Right cardiac atrium (tissue), 5 donors: ENCODE measurements at places on chromosomes 1 and 21. TPM values are rescaled to one million over a fixed set of nuclear protein-coding genes. Genes with fewer than 3 reads are reported as not detected.

Gene GPR25
- not detected for polyA plus RNA-seq

Gene VCAM1
- polyA plus RNA-seq = 6.8 TPM

Gene KRTAP21-2
- polyA plus RNA-seq = not detected

Gene CHI3L1
- 4.9 TPM for polyA plus RNA-seq

Gene DAB1
- 2.5 TPM for polyA plus RNA-seq

Gene CCDC17
- 0.93 TPM for polyA plus RNA-seq

Gene SIKE1
- polyA plus RNA-seq = 17.9 TPM

Gene IGSF8
- 18.2 TPM for polyA plus RNA-seq

Gene BRWD1
- polyA plus RNA-seq = 13.4 TPM

Gene FBXO2
- polyA plus RNA-seq = 14.0 TPM

Gene OXCT2
- 4.3 TPM for polyA plus RNA-seq
